ENCODE measurements at places on chromosomes 13 and 19.
A peak's percentile ranks its signal among the peaks of the same experiment; 100 is the strongest.

- DNase-seq: no peak
Measured at GRCh38 chr13:20074966-20075365, 85.9 kb downstream of the GJA3 start.

- peak; percentile 96 for DNase-seq
Measured at GRCh38 chr19:56507446-56508289, at the start of gene ZNF471. ZNF471 (plus strand) TSS chr19:56507855; CDS start chr19:56511572, 3,717 bp downstream.

DNA sequence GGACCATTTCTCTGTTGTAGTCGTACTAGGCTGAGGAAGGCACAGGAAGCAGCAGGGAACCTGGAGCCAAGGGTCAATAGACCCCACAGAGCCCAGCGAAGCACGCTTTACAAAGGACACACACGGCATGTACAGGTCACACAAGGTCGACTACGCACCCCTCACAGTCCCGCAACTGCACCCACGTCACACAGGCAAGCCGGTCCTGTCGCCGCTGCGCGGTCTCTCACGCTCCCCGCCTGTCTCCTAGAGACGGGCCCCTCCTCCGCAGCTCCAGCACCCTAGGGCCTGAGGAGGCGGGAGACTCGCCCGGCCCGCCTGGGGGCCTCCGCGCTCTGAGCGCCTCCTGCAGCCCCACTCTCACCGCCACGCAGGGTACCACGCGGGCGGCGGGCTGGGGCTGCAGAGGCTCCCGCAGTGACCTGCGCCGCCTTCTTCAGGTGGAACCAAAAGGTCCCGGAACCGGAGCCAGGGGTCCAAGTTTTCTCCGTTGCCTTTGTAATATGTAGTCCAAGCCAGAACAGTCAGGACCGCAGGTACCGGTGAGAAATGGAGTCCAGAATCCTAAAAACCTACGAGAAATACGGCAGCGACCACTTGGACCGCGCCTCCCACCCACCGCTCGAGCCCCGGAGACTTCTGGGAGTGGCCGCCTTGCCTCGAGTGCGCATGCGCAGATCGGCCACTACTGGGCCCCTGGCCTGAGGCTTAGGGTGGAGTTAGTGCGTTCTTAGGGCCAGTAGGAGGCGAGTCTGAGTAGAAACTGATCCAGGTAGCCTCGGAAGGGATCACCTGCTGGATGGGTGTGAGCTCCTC lies at the start of gene ZNF607:
TSS of gene ZNF607 (minus strand) at position 651 of the 816 bp plus-strand sequence. CDS start 8,143 bp downstream, outside the sequence.
- DNase-seq: peak; percentile 73

DNA sequence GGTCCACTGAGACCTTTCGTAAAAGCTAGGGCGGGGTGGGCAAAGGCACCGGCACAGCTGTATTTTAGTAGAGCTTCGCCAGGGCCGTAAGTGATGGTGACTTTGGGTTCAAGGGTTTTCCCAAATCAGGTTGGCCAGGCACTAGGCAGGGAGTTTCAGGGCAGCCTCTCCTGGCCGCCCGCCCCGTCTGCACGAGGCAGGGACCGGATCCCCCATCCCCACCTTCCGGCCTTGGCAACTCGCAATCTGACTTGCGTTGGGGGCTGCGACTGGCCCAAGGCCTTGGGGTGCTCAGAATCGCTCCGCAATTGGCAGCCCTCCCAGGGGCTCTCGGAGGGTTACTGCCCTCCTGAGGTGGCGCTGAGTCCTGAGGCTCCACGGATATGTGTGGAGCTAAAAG lies 4.1 kb upstream of the ZIC5 start:
- no peak for DNase-seq

- DNase-seq: peak; percentile 60
Measured at GRCh38 chr19:344625-345319, at the start of gene MIER2. MIER2 (minus strand) TSS chr19:344796; CDS start chr19:344782, 14 bp downstream.

GRCh38 chr19:44602081-44602480 lies 11.3 kb upstream of the IGSF23 start:
- DNase-seq: no peak

- DNase-seq: no peak
Measured at GRCh38 chr13:48476686-48477085, 56.2 kb downstream of the RCBTB2 start.

DNA sequence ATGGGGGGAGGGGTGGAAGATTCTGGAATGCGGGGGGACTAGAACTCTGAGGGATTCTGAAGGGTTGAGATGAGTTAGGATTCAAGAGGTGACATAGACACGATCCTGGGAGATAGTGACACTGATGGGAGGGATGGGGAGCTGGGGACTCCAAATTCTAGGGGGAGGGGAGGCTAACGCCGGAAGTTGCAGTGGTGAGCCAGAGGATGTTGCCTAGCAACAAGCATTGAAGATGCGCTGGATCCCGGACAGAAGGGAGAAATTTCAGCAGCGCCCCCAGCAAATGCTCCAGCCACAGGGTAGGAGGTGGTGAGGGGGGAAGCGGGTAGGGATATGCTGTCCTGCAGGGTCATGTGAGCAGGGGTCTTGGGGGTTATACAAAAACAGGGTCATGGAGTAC lies 6.9 kb upstream of the LTBP4 start:
- DNase-seq: no peak

DNA sequence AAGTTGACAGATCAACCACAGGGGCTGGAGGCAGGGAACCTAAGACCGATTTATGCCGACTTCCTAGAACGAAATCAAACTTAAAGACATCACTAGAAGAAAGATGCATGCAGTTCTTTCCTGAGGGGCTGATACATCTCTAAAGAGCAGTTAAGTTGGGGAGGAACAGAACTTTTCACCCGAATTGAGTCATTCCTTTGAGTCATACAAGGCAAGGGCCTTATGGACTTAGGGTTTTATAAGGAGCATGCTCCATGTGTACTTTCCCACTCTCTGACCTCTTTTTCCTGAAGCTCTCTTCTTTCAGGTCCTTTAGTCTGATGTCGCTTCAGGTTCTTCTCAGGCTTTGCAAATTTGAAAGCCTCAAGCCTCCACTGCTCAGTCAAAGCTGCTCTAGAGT lies 7.9 kb upstream of the FBXL3 start:
- no peak for DNase-seq

DNA sequence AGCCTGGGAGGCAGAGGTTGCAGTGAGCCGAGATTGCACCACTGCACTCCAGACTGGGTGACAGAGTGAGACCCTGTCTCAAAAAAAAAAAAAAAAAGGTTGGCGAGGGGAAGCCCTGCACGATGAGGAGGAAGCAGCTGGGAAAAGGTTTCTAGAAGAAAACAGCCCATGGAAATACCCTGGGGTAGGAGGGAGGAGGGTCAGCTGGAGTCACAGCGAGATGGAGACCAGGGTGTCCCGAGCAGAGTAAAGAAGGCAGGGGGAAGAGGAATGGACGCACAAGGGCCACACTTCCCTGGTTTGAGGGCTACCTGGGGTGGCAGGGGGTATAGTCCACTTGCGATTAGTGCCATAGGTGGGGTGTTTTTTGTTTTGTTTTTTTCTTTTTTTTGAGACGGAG lies 6.4 kb downstream of the KANK3 start:
- DNase-seq: no peak

DNA sequence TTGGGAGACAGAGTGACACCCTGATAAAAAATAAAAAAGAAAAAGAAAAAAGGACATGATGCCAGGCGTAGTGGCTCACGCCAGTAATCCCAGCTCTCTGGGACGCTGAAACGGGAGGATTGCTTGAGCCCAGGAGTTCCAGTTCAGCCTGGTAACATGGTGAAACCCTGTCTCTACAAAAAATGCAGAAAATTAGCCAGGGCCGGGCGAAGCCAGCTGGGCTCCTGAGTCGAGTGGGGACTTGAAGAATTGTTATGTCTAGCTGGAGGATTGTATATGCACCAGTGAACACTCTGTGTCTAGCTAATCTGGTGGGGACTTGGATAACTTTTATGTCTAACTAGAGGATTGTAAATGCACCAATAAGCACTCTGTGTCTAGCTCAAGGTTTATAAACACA lies 32.3 kb downstream of the TMPRSS9 start:
- DNase-seq: no peak

DNA sequence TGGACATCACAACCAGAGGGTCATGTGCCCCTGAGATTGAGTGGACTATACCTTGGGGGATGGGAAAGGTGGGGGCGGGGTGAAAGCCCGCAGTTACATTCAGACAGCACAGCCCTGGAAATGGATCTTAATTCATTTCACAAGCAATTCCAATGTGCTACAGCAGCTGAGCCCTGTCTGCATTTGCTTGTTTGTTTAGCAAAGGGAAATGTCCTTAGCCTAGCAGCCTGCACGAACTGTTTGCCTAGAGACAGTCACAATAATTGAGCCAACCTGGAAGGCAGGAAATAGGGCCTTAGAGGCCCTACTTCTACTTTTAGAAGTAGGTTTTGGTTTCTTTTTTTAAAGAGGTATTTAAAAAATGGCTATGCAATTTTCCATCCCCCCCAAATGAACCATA lies 177.3 kb upstream of the KL start:
- no peak for DNase-seq

- no peak for DNase-seq
Measured at GRCh38 chr19:6268382-6268771, 11.4 kb downstream of the MLLT1 start.

- DNase-seq: no peak
Measured at GRCh38 chr19:47057328-47057727, 8.9 kb upstream of the TMEM160 start.

All from fibroblast of skin of left quadriceps (primary cell).